Right renal pelvis (tissue), 4 donors: ENCODE measurements at places on chromosomes 7 and 10. TPM values are rescaled to one million over a fixed set of nuclear protein-coding genes. Genes with fewer than 3 reads are reported as not detected.

AGR3 gene
- polyA plus RNA-seq = 2.2 TPM

PLEKHS1 gene
- polyA plus RNA-seq = 0.04 TPM

CLEC2L gene
- 0.87 TPM for polyA plus RNA-seq

VAX1 gene
- polyA plus RNA-seq = not detected

MDH2 gene
- polyA plus RNA-seq = 284 TPM

DNA sequence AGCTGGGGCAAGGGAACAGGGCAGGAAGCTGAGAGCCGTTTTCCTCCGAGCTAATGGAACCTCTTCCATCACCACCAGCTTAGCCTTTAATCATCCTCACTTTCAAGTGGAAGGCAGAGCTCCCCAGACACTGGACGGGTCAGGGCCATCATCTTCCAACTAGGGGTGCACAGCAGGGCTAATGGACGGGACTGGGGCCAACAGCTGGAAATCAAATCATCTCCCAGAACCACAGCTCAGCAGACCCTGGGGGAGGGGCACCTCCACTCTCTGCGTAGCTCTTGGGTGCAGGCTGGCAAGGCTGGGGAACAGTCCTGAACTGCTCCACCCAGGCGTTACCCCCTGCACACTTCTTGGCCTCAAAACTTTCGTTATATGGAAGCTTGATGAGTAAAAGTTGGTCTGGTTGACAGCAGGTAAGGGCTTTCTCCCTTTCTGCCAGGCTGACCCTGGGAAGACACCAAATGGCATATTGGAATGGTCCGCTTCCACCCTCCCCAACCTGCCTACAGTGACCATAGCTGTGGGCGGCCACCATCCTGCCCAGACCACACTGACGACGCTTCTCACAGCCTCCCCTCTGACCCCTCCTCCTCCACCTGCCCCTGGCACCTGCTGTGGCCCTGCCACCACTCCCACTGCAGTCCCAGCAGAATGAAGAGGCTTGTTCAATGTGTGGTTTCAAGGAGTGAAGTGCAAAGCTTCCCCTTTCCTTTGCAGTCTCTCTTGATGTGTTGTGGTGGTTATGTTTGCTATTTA lies 51.7 kb upstream of the RET start:
- DNase-seq = no peak

DNA sequence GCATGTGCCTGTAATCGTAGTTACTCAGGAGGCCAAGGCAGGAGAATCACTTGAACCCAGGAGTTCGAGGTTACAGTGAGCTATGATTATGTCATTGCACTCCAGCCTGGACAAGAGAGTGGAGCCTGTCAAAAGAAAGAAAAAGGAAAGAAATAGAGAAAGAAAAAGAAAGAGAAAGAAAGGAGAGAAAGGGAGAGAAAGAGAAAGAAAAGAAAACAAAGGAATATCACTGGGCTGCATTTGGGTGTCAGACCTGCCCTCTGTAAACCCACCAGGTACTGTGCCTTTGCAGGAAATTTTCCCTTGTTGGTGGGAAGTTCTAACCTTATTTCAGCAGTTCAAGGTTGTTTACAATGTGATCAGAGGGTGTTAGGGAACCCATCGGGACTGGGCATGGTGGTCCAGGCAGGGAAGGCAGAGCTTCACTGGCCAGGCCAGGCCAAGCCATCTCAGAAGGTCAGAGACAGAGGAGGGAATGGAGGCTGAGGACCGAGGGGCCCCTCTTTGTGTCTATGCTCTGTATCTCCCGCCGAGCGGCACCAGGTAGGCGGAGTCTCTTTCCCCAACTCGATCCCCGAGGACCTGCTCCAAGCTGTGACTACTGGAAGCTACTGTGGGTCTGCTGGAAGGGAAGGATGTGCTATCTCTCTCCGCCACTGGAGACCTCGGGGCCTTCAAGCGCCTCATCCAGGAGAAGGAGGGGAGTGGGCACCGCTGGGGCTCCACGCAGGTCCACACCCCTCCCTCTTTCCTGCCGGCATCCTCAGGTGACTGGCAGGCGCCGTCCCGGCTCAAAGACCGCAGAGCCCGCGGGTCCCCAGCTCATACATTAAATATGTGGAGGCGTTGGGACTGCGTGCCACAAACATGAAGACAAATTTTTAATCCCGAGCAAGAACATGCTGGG lies 15.2 kb upstream of the KAZALD1 start:
- DNase-seq = no peak

GRCh38 chr7:13153266-13153665 lies 465.8 kb downstream of the ARL4A start:
- no peak for DNase-seq

GRCh38 chr10:109877546-109877945 lies 45.8 kb downstream of the XPNPEP1 start:
- DNase-seq = no peak

GRCh38 chr10:73559590-73559989 lies 31.6 kb downstream of the USP54 start:
- no peak for DNase-seq

DNA sequence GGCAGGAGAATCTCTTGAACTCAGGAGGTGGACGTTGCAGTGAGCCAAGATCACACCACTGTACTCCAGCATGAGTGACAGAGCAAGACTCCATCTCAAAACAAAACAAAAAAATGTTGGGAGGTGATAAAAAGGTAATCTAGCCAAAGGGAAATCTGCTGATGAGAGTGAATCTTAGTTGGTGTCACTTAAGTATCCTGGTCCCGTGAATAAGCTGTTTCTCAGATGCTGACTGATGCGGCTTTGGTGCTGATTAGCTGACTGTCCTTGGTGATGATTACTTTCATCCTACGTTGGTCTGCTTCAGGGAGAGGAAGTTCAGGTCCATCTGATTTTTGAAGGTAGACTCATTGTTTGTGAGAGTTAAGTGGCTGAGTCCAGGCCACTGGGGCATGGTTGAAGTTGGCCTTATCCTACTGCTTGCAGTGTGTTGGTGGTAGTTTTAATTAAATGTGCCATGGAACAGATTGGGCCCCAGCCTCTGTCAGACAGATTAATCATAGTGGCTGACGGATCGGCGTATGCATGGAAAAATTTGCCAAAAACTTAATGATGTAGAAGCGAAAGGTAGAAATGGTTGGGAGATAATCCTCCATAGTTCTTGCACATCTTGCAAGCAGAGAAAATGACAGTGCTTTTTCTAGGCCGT lies 17.4 kb upstream of the TMEM236 start:
- DNase-seq = no peak

GRCh38 chr10:30902621-30903396 lies 128.9 kb downstream of the ZNF438 start:
- DNase-seq = no peak

- no peak for DNase-seq
Measured at GRCh38 chr10:110044681-110045080, 36.9 kb downstream of the ADD3 start.

GRCh38 chr10:70541736-70542564 lies 60.6 kb downstream of the PRF1 start:
- DNase-seq = no peak

GRCh38 chr7:51366930-51367613 lies 50.5 kb upstream of the COBL start:
- no peak for DNase-seq

GRCh38 chr7:54546081-54546985 lies 4.2 kb downstream of the VSTM2A start:
- no peak for DNase-seq

DNA sequence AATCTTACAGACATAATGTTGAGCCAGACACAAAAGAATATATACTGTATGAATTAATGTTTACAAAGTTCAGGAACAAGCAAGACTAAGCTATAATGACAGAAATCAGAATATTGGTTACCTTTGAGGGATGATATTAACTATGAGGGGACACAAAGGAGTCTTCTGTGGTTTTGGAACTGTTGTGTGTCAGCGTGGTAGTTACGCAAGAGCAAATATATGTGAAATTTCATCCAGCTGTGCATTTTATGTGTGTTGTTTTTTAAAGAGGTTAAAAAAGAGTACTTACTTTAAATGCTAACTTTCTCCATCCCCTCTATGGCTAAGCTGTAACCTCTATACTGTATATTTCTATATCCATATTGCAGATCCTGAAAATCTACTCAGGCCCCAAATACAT lies 14.9 kb downstream of the SLC25A28 start:
- no peak for DNase-seq

DNA sequence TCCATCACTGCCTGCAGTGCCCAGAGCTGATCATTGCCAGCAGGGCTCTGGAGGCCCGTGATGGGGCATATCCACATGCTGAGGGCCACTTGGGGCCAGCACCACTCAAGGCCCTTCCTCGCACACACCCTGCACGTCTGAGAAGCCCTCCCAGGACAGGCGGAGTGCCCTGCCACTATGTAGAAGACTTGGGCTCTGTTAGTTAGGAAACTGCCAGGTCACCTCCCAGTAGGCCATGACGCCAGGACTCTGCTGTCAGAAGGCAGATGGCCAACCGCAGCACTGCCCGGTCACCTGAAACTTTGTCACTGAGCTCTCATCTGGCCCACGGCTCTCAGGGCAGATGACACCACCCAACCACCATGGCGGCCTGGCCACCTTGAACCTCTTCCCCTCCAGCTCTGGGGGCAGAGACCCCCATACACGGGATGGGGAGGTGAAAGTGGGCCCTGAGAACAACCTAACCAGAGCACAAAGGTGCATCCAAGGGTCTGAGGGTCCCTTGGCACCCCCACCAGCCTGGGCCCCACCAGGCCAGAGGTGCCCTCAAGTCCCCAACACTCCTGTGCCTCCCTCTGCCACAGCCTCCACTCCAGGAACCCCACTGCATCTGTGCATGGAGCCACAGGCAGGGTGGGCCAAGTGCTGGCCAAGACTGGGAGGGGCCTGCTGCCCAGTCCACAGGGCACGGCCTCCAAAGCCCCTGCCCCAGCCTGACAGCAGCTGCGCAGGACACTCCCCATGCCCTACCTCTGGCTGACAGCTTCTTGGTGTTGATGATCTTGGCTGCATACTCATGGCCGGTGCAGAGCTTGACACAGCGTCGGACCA lies 41.8 kb downstream of the CAMK2B start:
- DNase-seq = no peak

GRCh38 chr7:120806669-120807068 lies 51.3 kb downstream of the TSPAN12 start:
- no peak for DNase-seq

- no peak for DNase-seq
Measured at GRCh38 chr10:44466236-44466635, 81.3 kb upstream of the CXCL12 start.

GRCh38 chr10:94858005-94858404 lies 80.5 kb upstream of the CYP2C9 start:
- no peak for DNase-seq

- no peak for DNase-seq
Measured at GRCh38 chr10:97780841-97781617, 9.2 kb upstream of the SFRP5 start.
